ENCODE measurements at places on chromosomes 4 and X.
A peak's percentile ranks its signal among the peaks of the same experiment; 100 is the strongest.

DNA sequence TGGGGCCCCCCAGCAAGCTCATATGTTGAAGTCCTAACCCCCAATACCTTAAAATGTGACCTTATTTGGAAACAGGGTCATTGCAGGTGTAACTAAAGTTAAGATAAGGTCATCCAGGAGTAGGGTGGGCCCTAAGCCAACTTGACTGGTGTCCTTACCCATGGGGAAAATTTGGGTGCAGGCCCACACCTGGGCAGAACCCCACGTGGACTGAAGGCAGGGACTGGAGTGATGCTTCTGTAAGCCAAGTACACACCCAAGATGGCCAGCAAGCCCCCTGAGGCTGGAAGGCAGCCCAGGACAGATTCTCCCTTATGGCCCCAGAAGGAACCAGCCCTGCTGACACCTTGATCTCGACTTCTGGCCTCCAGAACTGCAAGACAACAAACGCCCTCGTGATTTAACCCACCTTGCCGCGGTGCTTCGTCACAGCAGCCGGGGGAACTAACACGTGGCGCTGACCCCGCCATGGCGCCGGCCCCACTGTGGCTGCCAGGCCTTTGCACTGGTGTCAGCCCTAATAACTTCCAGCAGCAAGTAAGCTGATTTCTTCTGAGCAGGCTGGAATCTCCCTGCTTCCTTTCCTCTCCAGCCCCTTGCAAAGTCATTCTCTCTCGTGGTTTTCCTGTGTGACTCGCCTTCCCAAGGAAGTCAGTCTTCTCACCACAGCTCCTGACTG is 23.2 kb upstream of the MXD4 start:
- H3K27me3 ChIP-seq: no peaks in the 10 kb centered on the region
- no peaks in the 10 kb centered on the region for H3K4me1 ChIP-seq
- DNase-seq: no peak

GRCh38 chrX:23959781-23960180 is 52.0 kb downstream of the CXorf58 start:
- H3K4me1 ChIP-seq: no peaks in the 10 kb centered on the region
- peaks cover 9% of the 10 kb centered on the region for H3K27me3 ChIP-seq
- no peak overlapping the region for H3K27ac ChIP-seq
- H3K36me3 ChIP-seq: no peaks in the 10 kb centered on the region

- H3K36me3 ChIP-seq: no peaks in the 10 kb centered on the region
- H3K4me1 ChIP-seq: no peaks in the 10 kb centered on the region
- no peak overlapping the region for H3K4me3 ChIP-seq
Measured at GRCh38 chr4:98919996-98920395, 8.9 kb downstream of the EIF4E start.

DNA sequence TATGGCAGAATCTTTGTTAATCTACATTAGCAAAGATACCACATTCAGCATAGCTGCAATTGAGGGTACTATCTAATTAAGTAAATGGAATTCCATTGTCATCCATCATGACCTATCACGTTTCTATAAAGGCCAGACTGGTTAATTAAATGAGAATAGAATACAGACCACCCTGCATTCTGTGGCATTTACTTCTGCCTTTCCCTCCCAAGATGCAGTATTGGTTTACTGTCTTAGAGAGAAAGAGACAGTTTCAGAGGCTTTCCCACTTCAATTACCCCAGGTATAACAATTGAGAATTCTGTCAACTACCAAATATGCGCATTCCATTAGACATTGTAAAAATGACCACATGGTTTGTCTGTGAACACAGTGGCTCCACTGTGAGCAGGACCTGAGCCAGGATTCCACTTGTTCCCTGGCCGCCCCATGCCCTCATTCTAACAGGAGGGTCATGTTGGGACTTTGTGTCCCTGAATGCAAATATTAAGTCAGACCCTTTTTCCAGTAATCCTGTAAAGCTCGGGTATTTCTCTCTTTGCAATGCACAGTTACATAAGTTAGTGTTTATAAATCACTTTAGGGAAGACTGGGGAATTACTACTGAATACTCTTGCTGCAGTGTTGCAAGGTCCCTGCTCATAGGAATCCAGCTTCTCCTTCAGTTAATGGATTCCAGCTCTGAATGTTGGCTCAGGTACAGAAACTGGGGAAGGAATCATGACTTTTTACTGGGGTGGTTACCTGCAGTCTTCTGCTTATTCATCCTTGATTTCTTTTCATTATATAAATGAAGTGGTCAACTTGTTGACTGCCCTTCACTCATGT is 261.0 kb downstream of the PDGFC start:
- H3K36me3 ChIP-seq: no peaks in the 10 kb centered on the region
- no peaks in the 10 kb centered on the region for H3K27me3 ChIP-seq
- H3K4me1 ChIP-seq: no peaks in the 10 kb centered on the region
- no peak overlapping the region for H3K4me3 ChIP-seq
- no peak overlapping the region for H3K27ac ChIP-seq

DNA sequence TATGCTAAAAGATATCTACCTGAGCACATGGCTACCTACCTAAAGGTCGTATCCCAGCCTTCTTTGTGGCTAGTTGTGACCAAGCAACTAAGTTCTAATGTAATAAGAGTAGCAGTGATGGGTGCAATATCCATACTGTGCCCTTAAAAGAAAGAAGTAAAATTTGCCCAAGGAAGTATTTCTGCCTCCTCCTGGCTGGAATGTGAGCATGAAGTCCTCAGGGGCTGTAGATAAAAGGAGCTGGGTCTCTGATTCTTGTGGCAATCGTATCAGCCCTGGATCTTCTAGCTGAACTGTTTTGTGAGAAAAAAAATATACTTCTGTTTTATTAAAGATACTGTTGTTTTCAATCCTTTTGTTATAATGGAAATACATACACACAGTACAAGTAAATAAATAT is 217.4 kb downstream of the GPAT3 start:
- no peaks in the 10 kb centered on the region for H3K27me3 ChIP-seq
- no peak overlapping the region for H3K27ac ChIP-seq
- no peak overlapping the region for H3K4me3 ChIP-seq
- DNase-seq: no peak

GRCh38 chr4:1179089-1179441 is 6.7 kb upstream of the SPON2 start:
- H3K27ac ChIP-seq: no peak overlapping the region
- no peaks in the 10 kb centered on the region for H3K36me3 ChIP-seq
- no peaks in the 10 kb centered on the region for H3K4me1 ChIP-seq

DNA sequence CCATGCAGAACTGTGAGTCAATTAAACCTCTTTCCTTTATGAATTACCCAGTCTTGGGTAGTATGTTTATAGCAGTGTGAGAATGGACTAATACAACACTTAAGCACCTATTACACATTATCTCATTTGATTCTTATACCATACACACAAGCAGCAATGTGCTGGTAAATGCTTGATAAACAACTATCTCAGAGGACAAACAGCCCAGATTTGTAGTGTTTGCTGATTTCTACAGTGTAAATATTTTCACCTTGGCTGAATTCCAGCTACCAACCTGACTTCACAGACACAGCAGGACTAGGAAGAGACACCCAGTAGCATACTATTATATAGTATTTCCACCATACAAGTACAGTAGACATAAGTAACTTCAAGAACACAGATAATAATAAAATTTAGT is 406.5 kb upstream of the CNKSR2 start:
- no peak overlapping the region for H3K27ac ChIP-seq
- H3K4me3 ChIP-seq: no peak overlapping the region
- no peak for DNase-seq
- no peaks in the 10 kb centered on the region for H3K36me3 ChIP-seq
- no peaks in the 10 kb centered on the region for H3K4me1 ChIP-seq
- no peaks in the 10 kb centered on the region for H3K27me3 ChIP-seq

DNA sequence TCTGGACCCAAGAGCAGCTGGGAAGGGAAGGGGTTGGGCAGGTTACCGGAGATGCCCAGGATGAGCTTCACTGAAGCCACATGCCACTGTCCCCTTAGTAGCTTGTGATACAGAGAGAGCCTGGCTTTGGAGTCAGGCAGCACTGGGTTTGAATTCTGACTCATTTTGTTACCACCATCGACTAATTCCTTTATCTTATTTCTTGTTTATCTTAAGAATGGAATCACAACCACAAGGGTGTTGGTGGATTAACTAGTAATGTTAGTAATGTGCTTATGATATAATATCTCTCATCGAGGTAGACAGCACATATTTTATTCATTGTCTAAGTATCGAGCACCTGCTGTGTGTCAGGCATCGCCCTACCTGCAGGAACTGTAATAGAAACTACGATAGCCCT is 17.7 kb upstream of the STX18 start:
- no peaks in the 10 kb centered on the region for H3K27me3 ChIP-seq
- H3K4me1 ChIP-seq: no peaks in the 10 kb centered on the region
- DNase-seq: no peak
- no peaks in the 10 kb centered on the region for H3K36me3 ChIP-seq

- no peak overlapping the region for H3K27ac ChIP-seq
- no peaks in the 10 kb centered on the region for H3K27me3 ChIP-seq
- no peaks in the 10 kb centered on the region for H3K4me1 ChIP-seq
- H3K36me3 ChIP-seq: no peaks in the 10 kb centered on the region
- DNase-seq: no peak
Measured at GRCh38 chrX:47297874-47298273, 65.1 kb downstream of the USP11 start.

DNA sequence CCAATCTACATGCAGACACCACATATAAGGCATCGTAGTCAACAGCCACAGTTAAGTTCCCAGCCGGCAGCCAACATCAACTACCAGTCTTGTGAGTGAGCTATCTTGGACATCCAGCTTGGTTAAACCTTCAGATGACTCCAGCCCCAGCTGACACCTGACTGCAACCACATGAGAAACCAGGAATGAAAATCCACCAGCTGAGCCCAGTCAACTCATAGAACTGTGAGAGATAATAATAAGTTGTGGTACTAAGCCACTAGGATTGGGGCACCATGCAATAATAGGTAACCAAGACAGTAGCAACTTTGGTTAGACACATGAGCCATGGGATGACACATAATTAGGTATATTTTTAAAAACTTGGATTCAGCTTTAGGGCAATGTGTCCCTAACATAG is 188.1 kb upstream of the BCOR start:
- no peaks in the 10 kb centered on the region for H3K4me1 ChIP-seq
- no peaks in the 10 kb centered on the region for H3K27me3 ChIP-seq
- H3K4me3 ChIP-seq: no peak overlapping the region

DNA sequence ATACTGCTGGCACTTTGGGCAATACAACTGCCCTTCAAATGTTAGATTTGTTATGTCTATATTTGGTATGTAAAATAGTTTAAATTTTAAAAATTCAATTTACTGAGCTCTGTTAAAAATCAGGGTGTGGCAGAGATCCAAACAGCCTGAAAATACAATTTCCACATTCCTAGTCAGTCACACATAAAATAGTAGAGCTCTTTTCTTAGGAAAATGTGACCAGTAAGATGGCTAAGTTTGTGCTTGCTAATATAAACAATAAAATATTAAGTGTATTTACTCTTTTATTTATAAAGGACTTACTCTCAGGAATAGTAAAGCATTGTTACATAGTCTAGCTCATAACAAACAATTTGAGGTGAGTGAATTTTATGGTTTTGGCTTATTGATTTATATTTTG is 200.2 kb downstream of the DKK2 start:
- H3K4me1 ChIP-seq: no peaks in the 10 kb centered on the region
- no peaks in the 10 kb centered on the region for H3K36me3 ChIP-seq
- no peak for DNase-seq
- H3K4me3 ChIP-seq: no peak overlapping the region

DNA sequence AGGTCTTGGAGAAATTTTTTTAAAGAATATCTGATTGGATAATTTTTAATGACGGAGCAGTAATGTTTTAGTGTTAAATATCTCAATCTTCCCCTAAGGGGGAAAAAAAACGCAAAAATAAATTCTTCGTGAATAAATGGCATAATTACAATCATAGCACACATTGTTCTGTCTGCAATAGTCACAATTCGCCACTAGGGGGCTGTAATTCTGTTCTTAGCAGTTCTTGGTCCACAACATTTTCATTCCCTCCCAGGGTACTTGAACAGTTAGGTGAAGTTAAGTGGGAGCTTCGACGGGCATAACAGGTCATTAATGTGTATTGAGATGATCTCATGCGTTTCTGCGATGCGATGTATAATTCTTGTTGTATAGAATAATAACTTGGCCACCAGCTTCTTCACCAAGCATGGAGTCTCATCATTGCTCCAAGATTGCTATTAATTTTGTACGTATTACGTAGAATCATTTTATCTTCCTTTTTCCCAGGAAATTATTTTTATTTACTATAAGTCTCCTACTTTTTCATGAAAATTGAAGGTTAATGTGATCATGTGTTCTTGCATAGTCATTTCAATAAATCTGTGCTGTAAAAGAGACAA is 27.2 kb downstream of the HTR2C start:
- DNase-seq: peak; percentile 38
- H3K27me3 ChIP-seq: no peaks in the 10 kb centered on the region
- H3K4me3 ChIP-seq: no peak overlapping the region
- H3K4me1 ChIP-seq: no peaks in the 10 kb centered on the region
- H3K27ac ChIP-seq: no peak overlapping the region
- H3K36me3 ChIP-seq: no peaks in the 10 kb centered on the region

GRCh38 chr4:84878090-84878489 is 88.4 kb downstream of the WDFY3 start:
- H3K27me3 ChIP-seq: no peaks in the 10 kb centered on the region
- no peaks in the 10 kb centered on the region for H3K36me3 ChIP-seq
- no peak overlapping the region for H3K4me3 ChIP-seq

DNA sequence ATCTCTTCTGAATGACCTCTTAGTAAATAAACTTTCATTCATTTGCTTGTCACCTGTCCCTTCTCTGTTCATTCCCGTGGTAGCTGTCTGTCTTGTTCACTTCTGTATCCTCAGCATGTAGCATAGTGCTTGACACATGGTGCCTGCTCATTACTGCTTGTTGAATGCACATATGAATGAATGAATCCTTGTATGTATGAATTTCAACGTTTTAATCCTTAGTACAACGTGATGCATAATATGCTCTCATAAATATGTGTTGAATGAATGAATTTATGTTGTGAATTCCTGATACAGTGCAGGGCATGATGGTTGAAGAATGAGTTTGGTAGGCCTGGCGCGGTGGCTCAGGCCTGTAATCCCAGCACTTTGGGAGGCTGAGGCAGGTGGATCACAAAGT is 3.0 kb downstream of the TLR10 start:
- no peak for DNase-seq
- H3K27me3 ChIP-seq: no peaks in the 10 kb centered on the region
- H3K4me1 ChIP-seq: no peaks in the 10 kb centered on the region
- H3K27ac ChIP-seq: no peak overlapping the region
- H3K4me3 ChIP-seq: no peak overlapping the region
- no peaks in the 10 kb centered on the region for H3K36me3 ChIP-seq

GRCh38 chrX:106894392-106894909 is 8.7 kb downstream of the RIPPLY1 start:
- no peak overlapping the region for H3K4me3 ChIP-seq
- no peak overlapping the region for H3K27ac ChIP-seq
- H3K27me3 ChIP-seq: no peaks in the 10 kb centered on the region
- H3K4me1 ChIP-seq: no peaks in the 10 kb centered on the region
- DNase-seq: peak; percentile 57

All from colonic mucosa (tissue), 4 donors.